ENCODE measurements at places on chromosomes 3 and 15. TPM values are rescaled to one million over a fixed set of nuclear protein-coding genes. Genes with fewer than 3 reads are reported as not detected.

SNX22 gene
- 6.3 TPM for total RNA-seq

SH3GL3 gene
- total RNA-seq, result 1.3 TPM

LTK gene
- 9.2 TPM for total RNA-seq

NPAP1 gene
- not detected for total RNA-seq

EIF3J gene
- total RNA-seq, result 68.6 TPM

LEKR1 gene
- total RNA-seq, result 2.1 TPM

CTXN2 gene
- not detected for total RNA-seq

DAZL gene
- not detected for total RNA-seq

DNA sequence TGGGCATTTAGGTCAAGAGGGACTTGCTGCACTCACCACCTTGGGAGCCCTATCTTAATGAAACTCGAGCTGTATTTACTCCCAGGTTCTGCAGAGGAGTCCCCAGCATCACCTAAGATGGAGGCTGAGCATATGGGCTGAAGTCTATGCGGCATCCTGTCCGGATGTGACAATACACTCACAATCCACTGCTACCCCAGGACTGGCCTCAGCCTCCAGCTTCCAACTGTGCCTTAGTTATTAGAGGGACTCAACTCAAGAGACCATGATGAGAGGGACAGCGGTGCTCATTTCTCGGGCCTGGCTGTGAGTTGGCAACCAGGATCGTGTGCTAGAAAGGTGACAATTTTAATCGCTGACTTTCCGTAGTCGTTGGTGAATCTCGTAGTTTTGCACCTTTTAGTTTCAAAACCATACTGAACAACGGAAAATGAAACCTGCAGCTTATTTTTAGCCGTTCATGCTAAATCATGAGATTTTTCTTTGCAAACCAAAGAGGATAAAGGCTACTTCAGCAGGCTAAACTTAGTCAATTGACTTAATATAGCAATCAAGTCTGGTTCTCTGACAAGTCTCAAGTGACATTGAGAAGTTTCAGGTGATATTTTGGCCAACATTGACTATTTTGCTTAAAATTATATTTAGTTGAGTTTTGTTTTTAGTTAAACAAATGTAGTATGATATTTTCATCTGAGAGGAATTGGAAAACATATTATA is 11.1 kb downstream of the ZBTB38 start:
- H3K36me3 ChIP-seq, result no peaks in the 10 kb centered on the region
- no peak overlapping the region for H3K27ac ChIP-seq
- H3K27me3 ChIP-seq, result no peaks in the 10 kb centered on the region
- no peak overlapping the region for H3K4me3 ChIP-seq

DNA sequence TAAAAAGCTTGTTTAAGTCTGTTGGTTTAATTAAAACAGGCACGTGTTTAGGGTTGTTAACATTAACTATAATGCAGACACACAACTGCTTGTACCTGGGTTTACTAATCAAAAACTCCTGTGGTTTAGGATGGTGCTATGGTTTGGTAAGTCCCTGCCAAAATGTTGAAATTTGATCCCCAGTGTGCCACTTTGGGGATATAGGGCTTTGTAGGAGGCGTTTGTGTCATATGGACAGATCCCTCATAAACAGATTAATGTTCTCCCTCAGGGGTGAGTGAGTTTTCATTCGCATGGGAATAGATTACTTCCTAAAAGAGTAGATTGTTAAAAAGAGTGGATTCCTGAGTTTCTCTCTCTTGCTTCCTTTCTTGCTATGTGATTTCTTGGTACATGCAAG is 18.7 kb upstream of the GK5 start:
- no peaks in the 10 kb centered on the region for H3K27me3 ChIP-seq
- H3K36me3 ChIP-seq, result no peaks in the 10 kb centered on the region
- no peak overlapping the region for H3K4me3 ChIP-seq
- DNase-seq, result no peak

DNA sequence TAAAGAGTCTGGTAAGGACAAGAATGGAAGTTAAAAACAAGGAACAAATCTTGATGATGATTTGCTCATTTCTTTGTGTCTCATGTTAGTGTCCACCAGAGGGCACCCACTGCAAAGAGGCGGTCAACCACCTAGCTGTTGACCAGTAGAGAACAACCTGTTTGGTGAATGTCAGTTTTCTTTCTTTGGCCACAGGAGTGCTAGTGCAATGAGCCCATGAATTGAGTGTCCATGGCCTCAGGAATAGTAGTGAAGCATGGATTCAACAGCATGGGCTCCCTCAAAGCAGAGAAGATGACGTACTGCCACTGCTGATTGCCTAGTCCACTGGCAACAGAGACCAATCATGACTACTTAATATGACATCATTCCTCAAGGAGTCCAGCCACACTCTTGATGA is 10.7 kb upstream of the CNTN6 start:
- no peak overlapping the region for H3K4me3 ChIP-seq
- no peaks in the 10 kb centered on the region for H3K27me3 ChIP-seq
- H3K27ac ChIP-seq, result no peak overlapping the region
- H3K4me1 ChIP-seq, result no peaks in the 10 kb centered on the region

DNA sequence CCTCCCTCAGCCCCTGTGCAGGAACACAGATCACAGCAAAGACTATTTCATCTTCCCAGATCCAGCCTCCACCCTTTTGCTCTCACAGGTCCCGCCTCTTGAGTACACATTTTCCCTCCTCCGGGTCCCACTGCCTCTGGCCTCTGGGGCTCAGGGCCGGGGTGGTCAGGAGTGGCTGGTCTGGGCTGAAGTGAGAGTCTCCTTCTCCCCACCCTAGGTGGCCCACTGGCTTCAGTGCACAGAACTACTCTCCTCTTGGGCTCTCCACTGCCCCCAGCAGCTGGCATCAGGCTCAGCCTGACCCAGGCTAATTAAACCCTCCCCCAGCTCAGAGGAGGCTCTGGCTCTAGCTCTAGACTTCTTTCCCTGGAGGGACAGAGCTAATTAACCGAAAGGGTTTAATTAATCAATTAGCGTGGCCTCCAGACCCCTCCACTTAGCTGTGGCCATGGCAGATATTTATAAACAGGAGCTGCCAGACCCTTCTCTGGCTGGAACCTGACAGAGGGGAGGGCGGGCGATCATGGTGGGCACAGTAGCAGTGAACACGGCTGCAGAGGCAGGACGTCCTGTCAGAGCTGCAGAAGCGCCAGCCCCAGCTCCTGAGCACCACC is 15.1 kb downstream of the DUSP7 start:
- H3K4me3 ChIP-seq, result no peak overlapping the region
- H3K27ac ChIP-seq, result no peak overlapping the region
- no peaks in the 10 kb centered on the region for H3K36me3 ChIP-seq
- H3K4me1 ChIP-seq, result peaks cover 11% of the 10 kb centered on the region

GRCh38 chr15:60179786-60180391 is 175.8 kb downstream of the FOXB1 start:
- H3K36me3 ChIP-seq, result no peaks in the 10 kb centered on the region
- no peak overlapping the region for H3K4me3 ChIP-seq
- H3K27ac ChIP-seq, result no peak overlapping the region
- peaks cover 35% of the 10 kb centered on the region for H3K27me3 ChIP-seq

- H3K27me3 ChIP-seq, result no peaks in the 10 kb centered on the region
- no peak overlapping the region for H3K4me3 ChIP-seq
- no peaks in the 10 kb centered on the region for H3K36me3 ChIP-seq
These were observed 18.8 kb downstream of the MAGI1 start for GRCh38 chr3:66019896-66020295.

DNA sequence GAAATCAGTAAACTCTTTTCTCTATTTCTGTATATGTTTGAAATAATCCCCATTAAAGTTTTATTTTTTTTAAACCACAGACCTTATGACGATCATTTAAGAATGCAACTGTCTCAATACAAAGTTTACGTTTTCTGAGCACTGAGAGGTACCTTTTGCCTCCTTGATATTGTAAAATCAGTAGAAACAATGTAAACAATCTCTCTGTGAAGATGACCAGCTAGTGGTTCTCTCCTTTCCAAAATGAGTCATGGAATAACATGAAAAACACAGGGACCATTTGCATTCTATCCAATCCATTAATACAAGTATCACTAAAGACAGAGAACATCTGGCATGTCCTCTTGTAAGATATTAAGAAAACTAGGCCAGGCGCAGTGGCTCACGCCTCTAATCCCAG is 48.8 kb downstream of the RAD18 start:
- no peak overlapping the region for H3K4me3 ChIP-seq
- no peak for DNase-seq
- H3K27me3 ChIP-seq, result no peaks in the 10 kb centered on the region
- H3K36me3 ChIP-seq, result no peaks in the 10 kb centered on the region

GRCh38 chr3:61893840-61894566 is 332.6 kb downstream of the PTPRG start:
- no peak overlapping the region for H3K4me3 ChIP-seq
- H3K4me1 ChIP-seq, result peaks cover 27% of the 10 kb centered on the region
- no peak for DNase-seq
- no peaks in the 10 kb centered on the region for H3K36me3 ChIP-seq

DNA sequence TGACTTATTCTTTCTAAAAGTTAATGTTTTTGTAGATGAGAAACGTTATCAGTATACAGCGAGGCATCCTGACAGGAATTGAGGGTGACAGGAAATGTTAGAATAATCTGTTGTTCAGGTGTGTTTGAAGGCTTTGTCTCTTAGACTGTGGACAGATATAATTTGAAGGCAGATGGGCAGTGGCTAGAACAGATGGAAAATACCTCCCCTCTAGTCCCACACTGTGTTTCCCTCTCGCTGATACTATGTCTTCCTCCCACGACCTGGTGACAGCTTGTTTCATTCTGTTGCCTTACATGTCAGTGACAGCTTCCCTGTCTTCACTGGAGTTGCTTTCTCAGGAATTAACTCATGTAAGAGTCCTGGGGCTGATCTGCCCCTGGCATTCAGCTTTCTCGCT is 125.3 kb downstream of the MYRIP start:
- H3K36me3 ChIP-seq, result no peaks in the 10 kb centered on the region
- H3K27ac ChIP-seq, result no peak overlapping the region
- no peak overlapping the region for H3K4me3 ChIP-seq
- H3K27me3 ChIP-seq, result no peaks in the 10 kb centered on the region
- no peak for DNase-seq
- no peaks in the 10 kb centered on the region for H3K4me1 ChIP-seq

DNA sequence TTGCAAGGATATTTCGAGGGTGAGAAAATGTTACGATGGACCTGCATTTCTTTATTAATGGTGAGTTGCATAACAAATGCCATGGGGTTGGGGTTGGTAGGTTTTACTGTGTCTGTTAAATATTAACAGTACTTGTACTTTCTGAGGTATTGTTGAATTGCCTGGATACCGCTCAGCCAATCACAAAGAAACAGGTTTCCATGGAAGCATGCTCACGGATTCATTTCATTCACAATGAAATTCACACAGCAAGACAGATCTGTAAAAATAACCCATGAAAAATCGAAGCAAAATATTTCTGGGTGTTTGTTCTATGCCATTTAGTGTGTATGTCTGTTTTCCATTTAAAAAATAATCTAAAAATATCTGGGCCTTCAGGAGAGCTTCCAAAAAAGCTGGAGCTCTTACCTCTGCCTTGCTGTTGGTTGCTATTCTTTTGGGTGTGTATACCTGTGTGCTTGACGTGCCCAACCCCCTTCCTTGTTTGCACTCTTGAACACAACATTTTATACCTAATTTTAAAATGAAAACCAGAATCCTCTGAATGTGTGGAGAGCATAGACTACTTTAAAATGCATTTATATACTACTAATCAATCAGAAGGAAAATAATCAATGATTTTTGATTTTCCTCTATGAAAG is 479.8 kb upstream of the TBL1XR1 start:
- no peak for DNase-seq
- no peaks in the 10 kb centered on the region for H3K4me1 ChIP-seq
- no peak overlapping the region for H3K4me3 ChIP-seq

DNA sequence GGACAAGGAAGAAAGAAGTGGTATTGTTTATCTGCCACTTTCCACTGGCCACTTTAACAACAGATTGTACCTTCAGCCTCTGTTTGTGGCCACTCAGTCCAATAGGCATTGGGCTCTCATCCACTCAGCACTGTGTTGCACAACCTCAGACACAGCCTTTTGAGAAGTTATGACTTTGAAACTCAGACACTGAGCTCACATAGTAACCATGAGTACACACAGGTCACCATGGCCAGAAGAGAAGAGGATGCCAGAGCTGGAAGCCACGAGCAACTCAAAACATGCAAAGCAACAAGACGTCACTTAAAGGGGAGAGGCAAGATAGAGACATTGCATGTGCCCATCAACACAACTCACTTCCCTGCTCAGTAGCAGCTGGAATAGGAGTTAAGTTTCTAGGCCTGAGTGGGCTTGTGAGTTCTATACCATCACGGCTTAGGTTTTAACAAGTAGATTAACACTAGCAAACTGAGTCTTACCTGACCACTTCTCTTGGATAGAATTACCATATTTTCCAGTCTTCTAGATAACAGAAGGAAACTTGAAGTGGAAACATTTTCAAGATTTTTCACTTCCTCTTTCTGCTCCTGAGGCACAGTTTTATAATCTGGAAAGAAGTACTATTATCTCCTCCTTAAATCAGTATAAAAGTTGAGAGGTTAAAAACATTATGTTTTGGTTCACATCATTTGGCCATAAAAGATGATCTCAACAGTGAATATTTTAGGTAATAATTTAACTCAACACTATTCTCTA is 103.5 kb downstream of the IMPG2 start:
- no peak overlapping the region for H3K27ac ChIP-seq
- no peak overlapping the region for H3K4me3 ChIP-seq
- no peaks in the 10 kb centered on the region for H3K27me3 ChIP-seq
- H3K4me1 ChIP-seq, result no peaks in the 10 kb centered on the region
- H3K36me3 ChIP-seq, result no peaks in the 10 kb centered on the region

- no peak overlapping the region for H3K4me3 ChIP-seq
- DNase-seq, result no peak
- H3K27me3 ChIP-seq, result no peaks in the 10 kb centered on the region
- peaks cover 47% of the 10 kb centered on the region for H3K4me1 ChIP-seq
These were observed 111.8 kb downstream of the ASB7 start for GRCh38 chr15:100714034-100714748.

DNA sequence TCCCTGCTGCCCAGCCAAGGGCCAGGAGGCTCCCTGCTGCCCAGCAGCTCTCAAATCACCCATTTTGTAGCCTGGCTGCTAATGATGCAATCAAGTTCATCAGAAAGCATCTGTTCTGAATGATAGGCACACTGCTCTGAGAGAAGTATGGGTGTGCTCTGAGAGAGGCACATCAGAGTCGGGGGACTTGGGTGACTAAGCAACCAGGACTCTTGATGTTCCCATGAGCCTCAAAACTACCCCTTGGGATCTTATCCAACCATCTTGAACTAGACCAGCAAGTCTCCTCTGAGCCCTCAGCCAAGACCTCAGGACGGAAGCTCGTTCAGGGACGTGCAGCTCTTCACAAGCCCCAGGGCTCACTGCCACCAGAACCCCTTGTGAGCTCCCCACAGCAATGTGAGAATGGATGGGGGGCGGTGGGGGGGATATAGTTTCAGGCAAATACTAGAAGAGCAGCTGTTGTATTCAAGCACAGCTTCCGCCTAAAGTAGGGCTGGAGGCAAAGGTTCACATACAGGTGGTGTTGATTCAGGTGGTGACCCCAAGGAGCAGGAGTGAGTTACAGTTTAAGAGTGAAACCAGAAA is 52.2 kb upstream of the HES1 start:
- H3K4me3 ChIP-seq, result no peak overlapping the region
- H3K36me3 ChIP-seq, result no peaks in the 10 kb centered on the region
- peaks cover 12% of the 10 kb centered on the region for H3K27me3 ChIP-seq
- no peak overlapping the region for H3K27ac ChIP-seq
- no peaks in the 10 kb centered on the region for H3K4me1 ChIP-seq
- DNase-seq, result no peak

Data from HCT116 (cell line).